ENCODE measurements at places on chromosomes 16 and 17. TPM values are rescaled to one million over a fixed set of nuclear protein-coding genes. Genes with fewer than 3 reads are reported as not detected.

Gene PRR11
- total RNA-seq = 2.9 TPM

Gene GPR179
- 0.03 TPM for total RNA-seq

Gene NPW
- total RNA-seq = 1.9 TPM

Gene HOXB7
- 30.2 TPM for total RNA-seq

Gene CCL4
- 2.2 TPM for total RNA-seq

Gene FAM171A2
- 0.24 TPM for total RNA-seq

Gene CACNG3
- not detected for total RNA-seq

Gene HBA1
- total RNA-seq = 2.4 TPM

- no peak for DNase-seq
Measured at GRCh38 chr17:75856062-75856756, 1.1 kb upstream of the WBP2 start.

DNA sequence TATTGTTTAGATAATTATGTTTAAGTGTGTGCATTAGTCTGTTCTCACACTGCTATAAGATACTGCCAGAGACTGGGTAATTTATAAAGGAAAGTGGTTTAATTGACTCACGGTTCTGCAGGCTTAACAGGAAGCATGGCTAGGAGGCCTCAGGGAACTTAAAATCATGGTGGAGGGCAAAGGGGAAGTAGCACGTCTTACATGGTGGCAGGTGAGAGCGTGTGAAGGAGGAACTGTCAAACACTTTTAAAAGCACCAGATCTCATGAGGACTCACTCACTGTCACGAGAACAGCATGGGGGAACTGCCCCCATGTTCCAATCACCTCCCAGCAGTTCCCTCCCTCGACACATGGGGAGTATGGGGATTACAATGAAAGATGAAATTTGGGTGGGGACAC, 203.5 kb upstream of the GOT2 start:
- DNase-seq = no peak

- no peak for DNase-seq
Measured at GRCh38 chr17:6489016-6489550, 44.8 kb downstream of the PIMREG start.

- DNase-seq = peak; percentile 90
Measured at GRCh38 chr17:45425125-45425983, 7.3 kb downstream of the ARHGAP27 start.

GRCh38 chr17:79391376-79392233, 219.2 kb downstream of the RBFOX3 start:
- peak; percentile 45 for DNase-seq

DNA sequence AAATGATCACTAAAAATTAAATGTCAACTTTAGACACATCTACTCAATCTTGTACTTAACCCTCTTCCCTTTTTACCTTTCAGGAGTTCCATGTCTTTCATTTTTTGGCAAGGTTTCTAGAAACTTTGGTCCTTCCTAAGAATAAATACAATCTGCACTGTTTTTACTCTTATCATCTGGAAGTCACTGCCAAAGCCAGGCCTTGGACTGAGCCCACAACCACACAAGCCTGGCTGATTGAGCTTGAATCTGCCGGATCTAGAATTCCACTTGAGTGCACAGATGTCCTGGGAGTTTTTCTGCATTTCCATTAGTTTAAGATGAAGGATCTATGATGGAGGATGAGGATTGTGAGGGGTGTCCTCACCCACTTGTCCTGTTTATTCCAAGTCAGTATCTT, 126.1 kb downstream of the VPS53 start:
- DNase-seq = no peak

GRCh38 chr16:84927621-84928591, 83.4 kb downstream of the ZDHHC7 start:
- DNase-seq = no peak

DNA sequence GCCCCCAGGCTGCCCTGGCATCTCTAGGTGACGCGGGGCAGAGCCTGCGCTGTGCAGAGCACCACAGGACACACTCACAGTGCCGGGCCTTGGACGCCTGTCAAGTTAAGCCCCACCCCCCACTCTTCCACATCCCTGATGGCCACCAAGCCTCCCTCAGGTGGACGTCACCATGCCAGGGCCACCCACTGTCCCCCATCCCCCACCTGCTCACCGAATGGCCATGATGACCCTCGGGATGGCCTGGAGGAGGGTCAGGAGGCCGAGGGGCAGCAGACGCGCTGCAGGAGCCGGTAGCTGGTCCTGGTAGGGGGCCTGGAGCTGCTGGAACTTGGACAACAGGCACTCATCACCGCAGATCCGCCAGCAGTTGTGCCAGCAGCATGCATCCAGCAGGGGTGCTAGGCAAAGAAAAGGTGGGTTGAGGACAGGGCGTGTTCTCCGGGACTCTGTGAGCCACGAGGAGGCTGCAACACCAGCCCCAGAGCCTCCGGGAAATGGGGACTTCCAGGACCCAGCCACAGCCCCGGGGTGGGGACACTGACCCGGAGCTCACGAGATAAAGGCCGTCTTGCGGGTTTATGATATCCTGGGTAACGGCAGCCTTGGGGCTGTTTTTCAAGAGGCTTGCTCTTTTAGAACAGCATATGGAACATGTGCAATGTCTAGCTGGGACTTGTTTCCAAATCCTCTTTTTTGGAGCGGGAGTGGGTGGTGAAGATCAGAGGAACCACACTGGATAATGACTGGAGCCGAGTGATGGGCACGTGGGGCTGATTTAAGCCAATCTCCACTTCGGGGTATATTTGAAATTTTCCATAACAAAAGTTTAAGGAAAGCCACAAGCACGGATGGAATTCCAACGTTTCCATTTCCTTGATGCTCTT, 11.4 kb downstream of the C16orf95 start:
- DNase-seq = no peak

DNA sequence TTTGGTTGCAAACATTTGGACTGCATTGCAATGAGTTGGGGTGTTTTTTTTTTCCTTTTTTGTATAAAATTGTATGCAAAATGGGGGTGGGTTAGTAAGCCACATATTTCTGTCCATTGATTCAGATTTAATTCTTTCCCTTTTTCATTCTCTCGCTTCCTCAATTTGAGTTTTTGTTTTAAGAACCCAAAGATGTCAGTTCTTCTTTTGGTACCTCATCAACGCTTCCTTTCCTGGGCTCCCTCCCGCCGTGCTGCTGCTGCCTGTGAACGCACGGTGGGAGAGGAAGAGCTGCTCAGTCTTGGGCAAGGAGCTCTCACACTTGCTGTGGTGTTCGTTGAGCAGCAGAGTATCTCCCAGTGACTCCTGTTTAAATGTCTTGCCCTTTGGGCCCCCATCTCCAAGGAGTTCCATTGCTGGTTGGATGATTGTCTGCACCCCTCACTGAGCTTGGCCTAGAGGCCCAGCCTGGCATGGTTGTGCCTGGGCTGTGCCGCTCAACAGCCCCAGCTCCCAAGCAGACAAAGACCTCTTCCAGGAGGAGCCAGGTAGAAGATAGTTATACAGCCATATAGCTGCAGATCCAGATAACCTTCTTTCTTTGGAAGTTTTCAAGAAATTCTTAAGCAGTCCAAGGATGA, 13.6 kb downstream of the UBFD1 start:
- no peak for DNase-seq

GRCh38 chr17:73360961-73361761, 49.4 kb upstream of the CDC42EP4 start:
- DNase-seq = no peak

GRCh38 chr17:69597898-69598692, 183.6 kb downstream of the MAP2K6 start:
- no peak for DNase-seq

DNA sequence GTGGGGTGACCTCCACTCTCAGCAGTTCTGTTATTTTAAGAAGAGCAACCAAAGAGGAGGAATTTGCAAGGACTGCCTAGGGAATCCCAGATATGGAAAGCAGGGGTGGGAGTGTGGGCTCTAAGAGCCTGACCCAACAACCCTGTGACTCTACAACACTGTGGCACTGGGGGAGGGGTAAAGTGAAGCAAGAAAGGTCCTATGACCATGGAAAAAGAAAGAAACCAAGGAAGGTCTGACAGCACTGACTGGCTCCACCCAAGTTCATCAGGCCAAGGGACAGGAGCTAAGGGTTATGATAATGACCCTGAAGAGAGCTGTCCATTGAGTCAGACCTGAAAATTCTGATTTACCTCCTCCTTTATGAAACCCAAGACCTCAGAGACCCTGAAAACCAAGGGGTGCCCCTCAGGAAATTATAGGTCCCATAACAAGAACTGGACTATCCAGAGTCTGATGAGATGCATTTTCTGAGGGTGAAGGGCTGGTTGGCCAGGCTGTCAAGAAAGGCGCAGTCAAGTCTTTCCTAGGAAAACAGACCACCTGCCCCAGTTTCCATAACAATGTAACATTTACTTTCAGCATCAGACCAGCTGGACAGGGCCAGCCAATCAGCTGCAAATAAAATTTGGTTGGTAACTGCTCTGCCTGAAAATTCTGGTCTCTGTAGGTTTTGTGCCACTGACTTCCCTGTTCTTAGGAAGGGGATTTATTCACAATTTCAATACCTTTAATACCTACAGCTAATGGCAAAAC, 53.8 kb upstream of the MTMR4 start:
- DNase-seq = no peak

DNA sequence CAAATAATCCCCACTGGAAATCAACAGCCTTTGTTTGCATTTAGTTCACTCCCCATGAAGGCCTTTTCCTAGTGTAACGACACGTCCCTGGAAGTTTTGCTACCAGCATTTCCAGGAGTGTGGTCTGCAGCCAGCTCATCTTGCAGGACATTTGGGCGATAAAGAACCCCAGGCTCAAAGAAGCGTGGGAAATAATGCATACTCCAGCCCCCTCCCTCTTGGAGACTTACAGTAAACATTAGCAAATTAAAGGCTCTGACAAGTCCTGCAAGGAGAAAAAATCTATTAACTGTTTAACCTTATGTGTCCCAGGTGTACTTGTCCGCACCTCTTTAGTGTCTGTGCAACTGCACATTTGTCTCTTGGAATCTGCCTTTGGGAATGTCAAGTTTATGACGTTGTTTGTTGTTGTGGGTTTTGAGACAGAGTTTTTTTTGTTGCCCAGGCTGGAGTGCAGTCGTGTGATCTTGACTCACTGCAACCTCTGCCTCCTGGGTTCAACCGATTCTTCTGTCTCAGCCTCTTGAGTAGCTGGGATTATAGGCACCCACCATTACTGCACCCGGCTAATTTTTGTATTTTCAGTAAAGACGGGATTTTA, 131.1 kb downstream of the ABCC1 start:
- no peak for DNase-seq

DNA sequence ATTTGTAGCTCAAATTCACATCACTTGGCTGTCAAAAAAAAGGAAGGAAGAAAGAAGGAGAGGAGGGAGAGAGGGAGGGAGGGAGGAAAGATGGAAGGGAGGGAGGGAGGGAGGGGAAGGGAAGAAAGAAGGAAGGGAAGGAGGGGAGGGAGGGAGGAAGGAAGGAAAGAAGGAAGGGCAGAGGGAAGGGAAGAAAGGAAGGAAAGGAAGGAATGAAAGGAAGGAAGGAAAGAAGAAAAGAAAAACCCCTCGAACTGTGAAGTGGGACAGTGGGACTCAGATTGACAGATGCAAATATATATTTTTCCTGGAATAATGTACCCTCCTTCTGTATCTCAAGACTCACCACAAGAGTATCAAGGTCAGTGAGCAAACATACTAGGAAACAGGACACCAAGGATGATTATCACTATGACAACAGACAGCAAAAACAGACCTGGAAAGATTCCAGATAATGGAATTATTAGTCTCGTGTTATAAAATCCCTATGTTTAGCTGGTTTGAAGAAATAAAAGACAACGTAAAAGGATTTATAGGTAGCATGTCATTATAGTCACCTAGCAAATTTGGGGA, 24.2 kb upstream of the ABCA3 start:
- no peak for DNase-seq

GRCh38 chr16:57639172-57639887, 10.9 kb downstream of the ADGRG1 start:
- no peak for DNase-seq

DNA sequence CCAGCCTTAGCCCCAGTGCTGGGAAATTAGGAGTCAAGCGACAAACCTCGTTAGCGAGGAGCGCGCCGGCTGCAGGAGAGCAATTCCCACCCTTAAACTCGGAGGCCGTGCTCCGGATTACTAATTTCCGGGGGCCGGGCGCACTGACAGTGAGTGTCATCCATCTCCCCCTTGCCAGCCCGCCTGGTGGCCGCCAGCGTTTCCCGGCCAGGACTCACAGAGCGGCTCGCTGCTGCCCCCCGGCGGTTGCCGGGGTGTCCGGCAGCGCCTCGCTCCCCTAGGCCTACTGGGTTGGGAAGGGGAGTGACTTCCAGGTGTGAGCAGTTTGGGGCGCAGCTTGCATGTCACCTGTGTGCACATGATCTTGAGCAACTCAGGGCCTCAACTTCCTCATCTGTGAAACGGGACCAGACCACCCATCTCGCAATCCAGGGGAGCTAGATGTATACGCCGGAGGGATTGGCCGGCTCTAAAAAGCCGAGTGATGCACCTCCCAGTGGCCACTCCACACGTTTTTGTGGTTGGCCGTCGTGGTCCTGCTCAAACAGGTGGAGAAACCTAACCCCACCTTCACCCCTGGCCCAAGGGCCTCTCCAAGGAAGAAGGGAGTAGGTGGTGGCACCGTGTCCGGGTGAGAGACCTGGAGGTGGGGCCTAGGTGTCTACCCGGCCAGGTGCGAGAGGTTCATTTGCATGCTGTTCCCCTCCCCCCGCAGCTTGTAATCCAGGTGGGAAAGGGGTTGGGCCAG, 2.5 kb upstream of the GSE1 start:
- peak; percentile 87 for DNase-seq

GRCh38 chr16:72199761-72200337, 27.9 kb upstream of the PMFBP1 start:
- DNase-seq = no peak

DNA sequence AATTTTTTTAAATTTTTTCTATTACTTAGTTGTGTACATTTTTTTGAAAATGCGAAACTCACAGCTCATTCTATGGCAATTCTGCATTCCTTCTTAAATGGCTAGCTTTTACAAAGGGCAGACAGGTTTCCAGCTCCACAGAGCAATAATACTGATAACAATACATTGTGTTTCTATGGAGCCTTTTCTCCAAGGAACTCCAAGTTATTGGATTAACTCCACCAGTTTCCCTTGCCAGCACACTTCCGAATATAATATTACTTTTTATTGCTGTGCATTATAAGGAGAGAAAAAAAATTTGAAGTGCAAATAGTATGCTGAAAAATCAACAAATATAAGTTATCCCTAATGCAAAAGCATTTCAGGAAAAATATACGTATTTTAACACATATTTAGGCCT, 127.5 kb upstream of the PSMD7 start:
- DNase-seq = no peak

DNA sequence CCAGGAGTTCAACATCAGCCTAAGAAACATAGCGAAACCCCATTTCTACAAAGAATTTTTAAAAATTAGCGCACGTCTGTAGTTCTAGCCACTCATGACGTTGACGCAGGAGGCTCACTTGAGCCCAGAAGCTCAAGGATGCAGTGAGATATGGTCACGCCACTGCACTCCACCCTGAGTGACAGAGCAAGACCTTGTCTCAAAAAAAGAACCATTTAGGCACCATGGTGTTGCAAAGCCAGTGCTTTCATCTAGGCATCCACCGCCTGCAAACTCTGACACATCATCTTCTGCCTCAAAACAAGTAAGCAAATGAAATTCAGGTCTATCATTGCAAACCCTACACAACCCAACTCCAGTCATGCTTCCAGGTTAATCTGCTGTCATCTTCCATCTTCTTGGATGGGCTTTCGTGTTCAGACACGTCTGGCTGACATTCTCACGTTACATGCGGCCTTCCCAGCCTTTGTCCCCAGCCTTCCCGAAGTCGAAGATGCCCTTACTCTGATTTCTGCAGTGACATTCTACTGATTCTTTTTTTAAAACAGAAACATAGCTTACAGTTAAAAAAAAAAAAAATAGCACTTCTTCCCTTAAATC, 8.9 kb downstream of the ANKRD11 start:
- DNase-seq = no peak

Measured in left colon (tissue), 2 donors.